A172 (cell line): ENCODE measurements at places on chromosomes 5 and 9.

GRCh38 chr9:15137658-15138356, 169.2 kb downstream of the TTC39B start:
- DNase-seq, result no peak

DNA sequence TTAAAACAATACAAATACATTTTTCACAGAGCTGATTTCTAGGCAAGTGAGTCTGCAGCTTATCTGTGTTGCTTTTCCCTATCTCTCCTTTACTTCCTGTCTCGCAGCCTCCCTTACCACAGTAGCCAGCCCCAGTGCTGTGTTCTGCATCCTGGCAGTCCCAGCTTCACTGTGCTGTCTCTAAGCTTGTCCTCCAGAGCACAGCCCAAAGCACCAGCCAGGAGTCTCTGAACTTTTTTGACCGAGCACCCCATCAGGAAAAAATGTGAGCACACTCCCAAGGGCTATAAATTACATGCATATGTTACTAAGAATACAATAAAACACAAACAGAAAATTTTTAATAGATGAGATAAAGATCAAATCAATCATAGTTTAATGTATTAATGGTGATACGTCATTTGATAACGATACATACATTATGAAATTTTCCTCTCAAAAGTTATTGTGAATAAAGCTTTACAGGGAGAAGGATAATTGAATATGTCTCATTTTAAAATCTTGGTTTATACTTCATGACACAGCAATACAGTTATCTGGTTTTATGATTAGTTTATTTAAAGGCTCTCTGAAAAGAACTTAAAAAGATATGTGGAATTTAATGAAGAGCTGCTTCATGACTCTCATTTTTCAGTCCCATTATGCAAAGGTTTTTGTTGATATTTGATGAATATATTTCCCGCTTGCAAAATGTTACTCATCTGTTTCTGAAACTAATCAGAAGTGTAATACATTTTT, 7.3 kb upstream of the RHOBTB3 start:
- no peak for DNase-seq

DNA sequence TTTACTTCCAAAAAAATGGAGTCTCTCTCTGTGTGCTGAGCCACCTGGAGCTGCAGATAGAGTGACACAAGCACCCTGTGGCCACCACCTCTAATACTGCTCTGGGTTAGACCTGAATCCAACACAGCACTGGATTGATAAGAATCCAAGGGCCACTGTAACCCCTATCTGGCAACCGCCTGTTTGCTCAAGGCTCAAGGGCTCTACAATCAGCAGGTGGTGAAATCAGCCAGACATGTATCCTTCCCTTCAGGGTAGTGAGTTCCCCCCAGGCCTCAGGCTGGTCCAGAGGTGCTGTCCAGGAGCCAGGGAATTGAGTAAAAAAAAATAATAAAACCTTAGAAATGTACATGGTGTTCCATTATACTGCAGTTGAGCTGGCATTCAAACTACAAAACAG, 509.0 kb downstream of the KIF4B start:
- DNase-seq, result no peak

DNA sequence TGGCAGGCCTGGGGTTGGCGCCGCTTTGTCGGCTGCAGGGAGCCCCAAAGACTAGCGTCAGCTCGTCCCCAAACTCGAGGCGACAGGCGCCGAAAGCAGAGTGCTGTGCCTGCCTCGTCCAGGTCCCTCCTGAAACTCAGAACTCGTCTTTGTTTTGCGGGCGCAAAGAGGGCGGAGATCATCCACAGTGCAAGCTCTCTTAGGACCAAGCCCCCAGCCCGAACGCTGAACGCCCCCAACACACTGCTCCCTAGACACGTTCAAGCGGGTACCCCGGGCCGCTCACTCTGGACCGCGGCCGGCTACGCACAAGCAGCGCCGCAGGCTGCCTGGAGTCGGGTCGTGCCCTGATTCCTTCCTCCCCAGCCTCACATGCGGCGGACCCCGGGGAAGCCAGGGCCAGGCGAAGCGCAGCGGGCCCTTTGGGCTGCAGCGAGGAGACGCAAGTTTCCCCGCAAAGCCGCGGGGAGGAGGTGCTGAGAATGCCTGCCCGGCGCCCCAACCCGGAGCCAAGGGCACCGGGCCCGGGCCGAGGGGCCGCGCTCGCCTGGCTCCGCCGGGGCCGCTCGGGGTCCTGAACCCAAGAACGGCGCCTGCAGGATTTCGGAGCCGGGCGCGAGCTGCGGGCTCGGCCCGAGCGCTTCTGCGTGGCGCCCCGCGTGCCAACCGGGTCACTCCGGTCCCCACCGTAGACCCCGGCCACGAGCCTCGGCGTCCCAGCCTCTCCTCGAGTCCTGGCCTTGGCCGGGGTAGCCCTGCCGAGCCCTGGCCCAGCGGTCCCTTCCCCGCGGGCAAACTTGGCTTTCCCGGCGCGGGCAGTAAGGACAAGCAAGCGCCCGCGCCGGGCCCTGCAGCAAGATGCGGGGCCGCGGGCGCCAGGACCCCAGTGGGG, 738 bp downstream of the FSTL4 start:
- DNase-seq, result no peak

DNA sequence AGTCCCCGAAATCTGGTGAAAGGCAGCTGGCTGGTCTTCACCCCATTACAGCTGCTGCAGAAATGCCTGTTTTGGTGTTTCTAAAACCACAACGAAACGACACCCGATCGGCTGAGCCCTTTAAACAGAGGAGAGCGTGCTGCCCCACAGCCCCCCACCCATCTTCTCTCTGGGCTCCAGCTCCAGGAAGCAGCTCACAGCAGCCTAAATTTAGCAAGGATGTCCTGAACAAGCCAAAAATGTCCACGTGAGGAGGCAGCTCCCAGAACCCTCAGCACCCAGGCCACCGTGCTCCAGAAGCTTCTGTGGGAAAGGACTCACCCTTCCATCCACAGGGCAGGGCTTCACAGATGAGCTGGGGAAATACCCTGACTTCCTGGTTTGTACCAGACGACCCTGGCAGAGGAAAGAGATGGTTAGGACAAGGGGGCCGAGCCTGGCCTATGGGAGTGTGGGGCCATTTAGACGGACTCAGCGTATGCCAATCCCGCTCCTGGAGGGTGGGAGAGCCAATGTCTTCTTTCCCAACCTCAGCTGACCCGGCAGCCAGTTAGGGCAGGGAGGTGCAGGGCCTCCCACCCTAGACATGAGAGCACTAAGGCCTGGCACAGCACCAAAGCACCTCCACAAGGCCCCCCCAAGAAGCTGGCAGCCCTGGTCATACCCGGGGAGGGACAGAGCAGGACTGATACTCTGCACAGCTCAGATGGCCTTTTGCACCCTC, 39.1 kb upstream of the SARDH start:
- no peak for DNase-seq
